Ascending aorta (tissue), 2 donors: ENCODE measurements at places on chromosomes 7 and 10. TPM values are rescaled to one million over a fixed set of nuclear protein-coding genes. Genes with fewer than 3 reads are reported as not detected.

The TEX36 gene
- not detected for total RNA-seq

The TAS2R4 gene
- total RNA-seq: not detected

The ASAH2 gene
- total RNA-seq: 0.21 TPM

The HMX2 gene
- not detected for total RNA-seq

The OR2A42 gene
- not detected for total RNA-seq

The LSM8 gene
- 7.9 TPM for total RNA-seq

The CCDC172 gene
- not detected for total RNA-seq

The CPN1 gene
- not detected for total RNA-seq

The MSMB gene
- not detected for total RNA-seq
